ENCODE measurements at places on chromosomes 5 and 9. TPM values are rescaled to one million over a fixed set of nuclear protein-coding genes. Genes with fewer than 3 reads are reported as not detected.
A peak's percentile ranks its signal among the peaks of the same experiment; 100 is the strongest.

The PHF2 gene
- 29.4 TPM for total RNA-seq

The ARSI gene
- total RNA-seq: not detected

The SPINK4 gene
- total RNA-seq: not detected

DNA sequence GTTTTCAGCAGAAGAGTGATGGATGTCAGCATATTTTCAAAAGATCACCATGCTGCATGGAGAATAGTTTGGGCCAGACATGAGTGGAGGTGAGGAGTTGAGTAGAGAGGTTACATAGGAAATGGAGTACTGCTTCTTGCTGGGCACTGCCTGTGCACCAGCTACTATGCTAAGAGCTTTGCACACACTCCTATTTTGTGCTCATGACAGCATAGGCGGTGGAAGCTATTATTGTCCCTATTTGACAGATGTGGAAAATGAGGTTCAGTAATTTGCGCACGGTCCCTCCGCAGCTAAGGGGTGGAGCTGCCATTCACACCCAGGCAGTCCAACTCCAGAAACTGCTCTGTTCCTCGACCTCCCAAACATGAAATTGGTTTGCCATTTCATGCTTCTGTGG is 67.8 kb downstream of the ENTREP1 start:
- H3K36me3 ChIP-seq: no peaks in the 10 kb centered on the region
- H3K4me1 ChIP-seq: no peaks in the 10 kb centered on the region
- no peak overlapping the region for H3K27ac ChIP-seq
- H3K27me3 ChIP-seq: no peaks in the 10 kb centered on the region
- no peak overlapping the region for H3K4me3 ChIP-seq

The FOXD4L6 gene
- total RNA-seq: not detected

- no peak for DNase-seq
- no peak overlapping the region for H3K27ac ChIP-seq
- H3K4me1 ChIP-seq: no peaks in the 10 kb centered on the region
- H3K36me3 ChIP-seq: no peaks in the 10 kb centered on the region
- H3K27me3 ChIP-seq: no peaks in the 10 kb centered on the region
- no peak overlapping the region for H3K4me3 ChIP-seq
Observed at GRCh38 chr5:18113721-18114120, 479.5 kb downstream of the TAF11L14 start.

GRCh38 chr5:149423794-149424268 is 44.7 kb upstream of the IL17B start:
- no peaks in the 10 kb centered on the region for H3K27me3 ChIP-seq
- no peak for DNase-seq
- no peak overlapping the region for H3K4me3 ChIP-seq
- no peaks in the 10 kb centered on the region for H3K36me3 ChIP-seq
- no peak overlapping the region for H3K27ac ChIP-seq

DNA sequence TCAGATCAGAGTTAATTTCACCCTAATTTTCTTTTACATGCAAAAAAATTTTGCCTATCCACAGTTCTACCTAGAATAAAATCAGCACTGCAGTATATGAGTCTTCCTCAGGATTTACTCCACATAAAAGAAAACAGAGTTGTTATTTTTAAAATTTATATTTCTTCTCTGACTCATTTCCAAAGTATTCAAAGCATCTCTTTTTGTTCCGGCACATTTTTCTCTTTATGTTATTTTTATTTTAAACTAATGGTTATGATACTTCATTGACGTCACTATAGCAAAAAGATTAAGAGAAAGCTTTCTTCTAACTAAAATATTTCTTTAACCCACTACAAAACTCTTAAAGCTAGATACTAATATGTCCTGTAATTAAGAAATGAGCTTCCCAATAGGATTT is 590.4 kb downstream of the PRELID2 start:
- H3K27me3 ChIP-seq: no peaks in the 10 kb centered on the region
- H3K4me3 ChIP-seq: no peak overlapping the region
- H3K36me3 ChIP-seq: no peaks in the 10 kb centered on the region
- no peaks in the 10 kb centered on the region for H3K4me1 ChIP-seq
- no peak for DNase-seq

GRCh38 chr5:98296426-98296825 is 477.0 kb upstream of the RGMB start:
- H3K4me1 ChIP-seq: no peaks in the 10 kb centered on the region
- no peak overlapping the region for H3K4me3 ChIP-seq
- H3K27ac ChIP-seq: no peak overlapping the region
- no peaks in the 10 kb centered on the region for H3K36me3 ChIP-seq
- no peaks in the 10 kb centered on the region for H3K27me3 ChIP-seq

GRCh38 chr9:70561111-70561510 is 146.7 kb upstream of the KLF9 start:
- peaks cover 9% of the 10 kb centered on the region for H3K36me3 ChIP-seq
- no peak overlapping the region for H3K4me3 ChIP-seq
- no peak overlapping the region for H3K27ac ChIP-seq
- H3K4me1 ChIP-seq: peaks cover 52% of the 10 kb centered on the region
- no peaks in the 10 kb centered on the region for H3K27me3 ChIP-seq

- H3K4me3 ChIP-seq: no peak overlapping the region
- H3K36me3 ChIP-seq: no peaks in the 10 kb centered on the region
- DNase-seq: no peak
- peaks cover 51% of the 10 kb centered on the region for H3K27me3 ChIP-seq
- H3K27ac ChIP-seq: no peak overlapping the region
Observed at GRCh38 chr5:159467666-159468065, 137.4 kb upstream of the IL12B start.

GRCh38 chr9:104993291-104993963 is 65.5 kb upstream of the ABCA1 start:
- peaks cover 50% of the 10 kb centered on the region for H3K27me3 ChIP-seq
- H3K36me3 ChIP-seq: no peaks in the 10 kb centered on the region
- peaks cover 34% of the 10 kb centered on the region for H3K4me1 ChIP-seq
- no peak overlapping the region for H3K4me3 ChIP-seq

DNA sequence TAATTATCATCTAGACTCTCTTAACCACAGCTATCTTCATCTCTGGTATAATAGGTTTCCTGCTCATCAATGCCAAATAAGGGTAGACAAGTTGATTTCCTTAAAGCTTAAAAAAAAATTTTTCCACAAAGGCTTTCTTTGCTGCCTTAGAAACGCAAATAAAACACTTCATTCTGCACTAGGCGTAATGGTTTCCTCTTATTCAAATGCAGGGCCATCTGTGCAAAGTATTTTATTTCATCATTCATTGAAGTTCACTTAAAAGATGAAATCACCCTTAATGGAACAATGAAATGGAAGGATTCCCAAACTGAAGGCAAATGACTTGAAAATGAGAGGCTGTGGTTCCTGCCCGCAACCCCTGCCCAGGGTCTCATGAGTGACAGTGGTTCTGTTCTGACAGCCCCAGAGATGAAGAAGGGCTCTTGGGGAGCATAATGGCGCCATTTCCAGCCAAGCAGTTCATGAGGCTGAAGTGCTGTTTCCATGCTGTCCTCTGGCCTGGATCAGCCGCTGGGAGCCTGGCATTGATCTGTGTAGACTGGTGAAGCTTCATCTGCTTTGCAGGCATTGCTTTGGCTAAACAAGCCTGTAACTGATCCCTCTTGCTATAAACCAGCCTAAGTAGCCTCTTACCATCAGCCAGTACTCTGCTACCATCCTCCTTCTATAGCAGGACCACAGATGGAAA is 276.9 kb upstream of the WWC1 start:
- H3K4me1 ChIP-seq: no peaks in the 10 kb centered on the region
- H3K36me3 ChIP-seq: no peaks in the 10 kb centered on the region
- H3K27ac ChIP-seq: no peak overlapping the region
- no peak for DNase-seq
- H3K27me3 ChIP-seq: no peaks in the 10 kb centered on the region

GRCh38 chr5:147863454-147864158 is 14.9 kb upstream of the SCGB3A2 start:
- DNase-seq: no peak
- no peaks in the 10 kb centered on the region for H3K27me3 ChIP-seq
- H3K4me1 ChIP-seq: no peaks in the 10 kb centered on the region

- H3K4me1 ChIP-seq: peaks cover 11% of the 10 kb centered on the region
- H3K36me3 ChIP-seq: no peaks in the 10 kb centered on the region
- H3K4me3 ChIP-seq: peak overlapping the region; percentile 64
- H3K27me3 ChIP-seq: peaks cover 8% of the 10 kb centered on the region
- DNase-seq: no peak
Observed at GRCh38 chr9:37471942-37472684, 6.9 kb upstream of the ZBTB5 start.

- H3K36me3 ChIP-seq: no peaks in the 10 kb centered on the region
- H3K4me3 ChIP-seq: no peak overlapping the region
- peaks cover 5% of the 10 kb centered on the region for H3K27me3 ChIP-seq
- no peaks in the 10 kb centered on the region for H3K4me1 ChIP-seq
- no peak for DNase-seq
Observed at GRCh38 chr5:14036514-14036913, 92.0 kb upstream of the DNAH5 start.

GRCh38 chr9:104903609-104904008 is 24.3 kb downstream of the ABCA1 start:
- no peaks in the 10 kb centered on the region for H3K36me3 ChIP-seq
- H3K4me1 ChIP-seq: no peaks in the 10 kb centered on the region
- H3K27me3 ChIP-seq: no peaks in the 10 kb centered on the region
- no peak overlapping the region for H3K4me3 ChIP-seq

DNA sequence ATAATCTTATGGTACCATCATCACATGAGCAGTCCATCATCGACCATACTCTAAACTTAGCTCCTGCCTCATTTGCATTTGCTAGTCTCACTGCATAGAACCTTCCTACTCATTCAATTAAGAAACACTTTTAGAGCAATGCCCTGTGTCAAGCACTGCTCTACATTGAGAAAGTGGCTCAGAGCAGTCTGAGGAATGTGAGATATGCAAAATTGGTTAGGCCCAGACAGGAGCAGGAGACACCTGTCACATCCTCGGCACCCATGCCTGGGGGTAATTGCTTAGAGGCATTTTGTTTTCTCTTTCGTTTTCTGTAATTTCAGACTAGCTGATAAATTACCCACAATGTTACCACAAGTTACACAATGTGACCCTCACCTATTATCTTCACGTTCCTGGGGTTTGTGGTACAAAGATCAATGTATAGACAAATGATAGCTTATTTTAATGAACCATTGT is 4.9 kb upstream of the RARS1 start:
- H3K27me3 ChIP-seq: peaks cover 3% of the 10 kb centered on the region
- H3K4me3 ChIP-seq: no peak overlapping the region
- peak; percentile 28 for DNase-seq
- peaks cover 30% of the 10 kb centered on the region for H3K4me1 ChIP-seq

The PRR7 gene
- 9.7 TPM for total RNA-seq

- H3K4me1 ChIP-seq: peaks cover 3% of the 10 kb centered on the region
- no peak overlapping the region for H3K27ac ChIP-seq
- peaks cover 44% of the 10 kb centered on the region for H3K27me3 ChIP-seq
- no peaks in the 10 kb centered on the region for H3K36me3 ChIP-seq
- no peak for DNase-seq
- H3K4me3 ChIP-seq: no peak overlapping the region
Observed at GRCh38 chr5:135469911-135470310, 17.8 kb upstream of the TIFAB start.

The ADAMTS19 gene
- total RNA-seq: not detected

- H3K27me3 ChIP-seq: no peaks in the 10 kb centered on the region
- H3K36me3 ChIP-seq: no peaks in the 10 kb centered on the region
- no peak for DNase-seq
- peaks cover 2% of the 10 kb centered on the region for H3K4me1 ChIP-seq
- H3K27ac ChIP-seq: no peak overlapping the region
- H3K4me3 ChIP-seq: no peak overlapping the region
Observed at GRCh38 chr9:19416143-19416542, 7.3 kb downstream of the ACER2 start.

DNA sequence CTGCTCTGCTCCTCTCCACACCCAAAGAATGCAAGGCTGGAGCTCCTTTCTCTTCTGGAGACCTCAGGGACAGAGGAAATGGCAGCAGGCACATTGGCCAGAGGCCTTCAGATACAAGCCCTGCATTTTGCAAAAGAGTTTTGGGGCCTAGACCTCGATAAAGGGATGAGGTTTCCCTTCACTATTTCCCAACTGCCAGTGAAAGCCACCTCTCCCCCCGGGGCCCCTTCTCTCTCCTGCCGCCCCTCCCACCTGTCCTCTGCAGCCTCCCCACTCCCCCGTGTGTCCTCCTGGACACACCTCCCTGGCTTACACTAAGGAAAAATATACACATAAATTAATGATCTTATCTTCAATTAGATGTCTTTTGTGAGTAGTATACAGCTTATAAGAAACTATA is 21.3 kb upstream of the LMNB1 start:
- no peak overlapping the region for H3K4me3 ChIP-seq
- H3K36me3 ChIP-seq: peaks cover 4% of the 10 kb centered on the region
- DNase-seq: no peak
- no peaks in the 10 kb centered on the region for H3K27me3 ChIP-seq
- H3K27ac ChIP-seq: no peak overlapping the region

DNA sequence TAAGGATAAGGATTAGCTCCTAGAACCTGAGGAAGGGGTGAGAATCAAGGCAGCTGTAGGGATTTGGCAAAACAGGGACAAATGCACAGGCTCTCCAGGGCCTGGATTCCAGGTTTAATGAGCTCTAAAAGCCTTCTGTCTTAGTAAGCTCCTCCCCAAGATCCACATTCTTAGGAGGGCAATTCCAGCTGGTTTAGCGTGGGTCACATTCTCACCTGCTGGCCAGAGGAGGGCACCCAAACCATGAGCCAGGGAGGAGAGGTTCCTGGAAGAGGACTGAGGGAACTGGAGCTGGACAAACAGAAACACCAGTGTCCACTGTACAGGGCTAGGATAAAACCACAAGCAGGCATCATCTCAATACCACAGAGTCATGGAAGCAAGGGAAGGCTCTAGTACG is 480.0 kb downstream of the CCDC171 start:
- DNase-seq: no peak
- H3K27ac ChIP-seq: no peak overlapping the region
- no peaks in the 10 kb centered on the region for H3K27me3 ChIP-seq
- peaks cover 6% of the 10 kb centered on the region for H3K4me1 ChIP-seq
- H3K36me3 ChIP-seq: no peaks in the 10 kb centered on the region
